Bronchial epithelial cell (primary cell): ENCODE measurements at places on chromosomes 1 and 21. TPM values are rescaled to one million over a fixed set of nuclear protein-coding genes. Genes with fewer than 3 reads are reported as not detected.

DNA sequence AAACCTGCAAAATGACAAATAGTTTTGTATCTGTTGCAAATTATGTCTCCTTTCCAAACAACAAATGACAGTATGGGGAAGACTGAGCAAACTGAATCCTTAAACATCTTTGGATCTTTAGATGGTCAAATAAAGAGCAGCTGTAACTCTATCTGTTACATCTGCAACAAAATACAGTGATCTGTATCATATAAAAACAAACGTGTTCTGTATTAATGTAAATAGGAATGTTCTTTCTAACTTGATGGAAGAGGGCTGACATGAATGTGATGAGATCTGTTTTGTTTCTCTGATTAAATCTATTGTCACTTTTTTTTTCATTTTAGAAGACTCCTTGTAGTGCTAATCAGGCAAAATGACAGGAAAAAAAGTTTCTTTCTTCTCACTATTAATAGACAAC, 159.5 kb downstream of the GPATCH2 start:
- DNase-seq = no peak

Gene DIRAS3
- under 0.01 and 0.13 TPM in 2 replicates for total RNA-seq

DNA sequence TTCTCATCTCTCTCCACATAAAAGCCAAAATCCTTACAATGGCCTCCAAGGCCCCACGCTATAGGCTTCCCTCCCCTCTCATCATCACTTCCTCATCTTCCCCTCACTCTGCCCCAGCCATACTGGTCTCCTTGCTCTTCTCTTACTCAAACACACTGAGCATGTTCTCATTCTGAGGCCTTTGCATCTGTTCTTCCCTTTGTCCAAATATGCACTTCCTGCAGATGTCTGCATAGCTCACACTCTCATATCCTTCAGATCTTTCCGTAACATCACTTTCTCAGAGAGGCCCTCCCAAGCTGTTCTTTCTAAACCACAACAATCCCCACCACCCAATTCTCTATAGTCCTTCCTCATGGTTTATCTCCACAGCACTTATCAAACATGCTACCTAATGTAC, 284.1 kb downstream of the HHIPL2 start:
- no peak for DNase-seq

GRCh38 chr1:30965924-30966599, 57.5 kb upstream of the SDC3 start:
- no peak for DNase-seq

Gene GABPA
- total RNA-seq = 15.8 and 16.4 TPM in 2 replicates
